ENCODE measurements at places on chromosomes 13 and 19.

GRCh38 chr19:11194656-11195558, 2.4 kb downstream of the KANK2 start:
- peaks cover 4% of the 10 kb centered on the region for H3K27me3 ChIP-seq
- DNase-seq, result no peak
- H3K36me3 ChIP-seq, result peaks cover 8% of the 10 kb centered on the region
- peaks cover 11% of the 10 kb centered on the region for H3K4me1 ChIP-seq

- no peak for DNase-seq
- no peaks in the 10 kb centered on the region for H3K36me3 ChIP-seq
- no peak overlapping the region for H3K27ac ChIP-seq
- no peak overlapping the region for H3K4me3 ChIP-seq
Observed at GRCh38 chr19:30162718-30163117, 209.5 kb upstream of the ZNF536 start.

GRCh38 chr19:5983367-5983955, 5.5 kb upstream of the RANBP3 start:
- H3K4me1 ChIP-seq, result peaks cover 39% of the 10 kb centered on the region
- no peak for DNase-seq
- peak overlapping the region; percentile 59 for H3K27ac ChIP-seq
- H3K4me3 ChIP-seq, result no peak overlapping the region
- H3K27me3 ChIP-seq, result peaks cover 13% of the 10 kb centered on the region

GRCh38 chr19:43966079-43966694, 15.2 kb downstream of the ZNF221 start:
- DNase-seq, result no peak
- peaks cover 3% of the 10 kb centered on the region for H3K27me3 ChIP-seq
- H3K27ac ChIP-seq, result no peak overlapping the region
- peaks cover 100% of the 10 kb centered on the region for H3K36me3 ChIP-seq
- H3K4me1 ChIP-seq, result no peaks in the 10 kb centered on the region
